ENCODE measurements at places on chromosomes 7 and 10.

GRCh38 chr7:115678086-115678982 is 352.2 kb downstream of the TFEC start:
- no peak for DNase-seq

DNA sequence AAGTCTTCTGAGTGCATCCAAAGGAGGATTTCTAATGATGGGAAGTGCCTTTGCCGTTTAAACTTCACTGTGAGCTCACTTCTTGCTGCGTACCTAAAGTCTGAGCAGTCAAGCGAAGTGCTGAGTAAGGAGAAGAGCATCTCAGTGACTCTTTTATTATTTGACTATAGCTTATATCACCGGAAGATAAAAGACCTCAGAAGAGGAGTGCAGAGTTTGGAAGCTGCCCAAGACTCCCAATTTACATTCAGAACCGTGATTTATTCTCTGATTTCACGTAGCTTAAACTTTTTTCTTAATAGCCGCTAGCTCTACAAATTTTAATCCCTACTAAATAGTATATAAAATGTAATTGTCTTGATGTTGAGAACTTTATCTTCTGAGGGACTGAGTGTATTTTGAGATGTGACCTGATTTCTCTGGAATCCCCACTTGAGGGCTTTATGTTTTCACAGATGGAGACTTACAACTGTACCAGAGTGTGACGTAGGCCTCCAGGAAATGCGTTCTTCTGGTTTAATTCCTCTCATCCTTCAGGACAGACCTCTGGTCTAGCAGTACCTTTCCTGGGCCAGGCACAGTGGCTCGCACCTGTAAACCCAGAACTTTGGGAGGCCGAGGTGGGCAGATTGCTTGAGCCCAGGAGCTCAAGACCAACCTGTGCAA is 51.1 kb downstream of the CAMK1D start:
- no peak for DNase-seq

DNA sequence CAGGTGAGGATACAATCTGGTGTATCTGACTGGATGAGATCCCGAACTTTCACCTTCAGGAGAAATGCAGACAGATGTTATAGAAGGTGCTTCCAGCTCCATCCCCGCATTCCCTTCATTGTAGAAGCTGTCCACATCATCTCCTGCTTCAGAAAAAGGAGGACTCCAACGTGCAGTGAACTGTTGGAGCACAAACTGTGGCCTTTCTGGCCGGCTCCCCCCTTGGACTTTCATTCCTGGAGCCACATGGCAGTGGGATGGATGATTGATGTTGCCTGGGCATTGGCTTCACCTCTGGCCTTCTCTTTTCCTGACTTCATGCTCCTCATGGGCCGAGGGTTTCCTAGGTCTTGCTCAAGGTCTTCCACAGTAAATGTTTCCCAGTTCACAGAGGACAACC is 29.6 kb upstream of the ZNF273 start:
- no peak for DNase-seq

GRCh38 chr10:77062381-77062780 is 575.2 kb downstream of the KCNMA1 start:
- DNase-seq = no peak

- no peak for DNase-seq
Observed at GRCh38 chr10:77297393-77297739, 340.2 kb downstream of the KCNMA1 start.

- no peak for DNase-seq
Observed at GRCh38 chr10:122124808-122125207, 135.8 kb downstream of the TACC2 start.

DNA sequence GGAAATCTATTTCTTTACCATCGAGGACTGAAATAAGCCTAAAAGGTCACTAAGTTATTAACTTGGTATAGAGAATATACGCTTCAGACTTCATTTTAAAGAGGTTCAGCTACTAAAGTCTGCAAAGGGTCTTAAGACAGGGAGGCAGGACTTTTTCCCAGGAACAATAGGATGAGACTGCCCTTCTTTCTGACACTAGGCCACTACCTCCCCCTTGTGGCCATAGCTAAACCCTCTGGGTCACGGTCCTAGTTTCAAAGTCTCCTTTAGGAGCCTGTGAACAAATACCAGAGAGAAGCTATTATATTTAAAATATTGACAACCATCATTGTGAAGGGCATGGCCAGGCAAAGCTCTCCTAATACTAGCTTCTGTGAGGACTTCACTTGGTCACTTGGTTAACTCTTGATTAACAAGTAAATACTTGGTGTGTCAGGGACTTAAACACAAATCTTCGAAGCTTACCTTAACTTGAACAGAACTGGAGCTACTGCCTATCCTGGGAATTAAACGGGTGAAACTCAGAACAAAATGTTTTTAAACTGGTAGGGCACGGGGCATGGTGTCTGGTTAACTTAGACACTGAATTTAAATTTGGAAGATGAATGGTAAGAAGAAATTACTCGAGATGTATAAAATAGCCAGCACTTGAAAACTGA is 75.6 kb downstream of the CCDC6 start:
- peak; percentile 17 for DNase-seq

DNA sequence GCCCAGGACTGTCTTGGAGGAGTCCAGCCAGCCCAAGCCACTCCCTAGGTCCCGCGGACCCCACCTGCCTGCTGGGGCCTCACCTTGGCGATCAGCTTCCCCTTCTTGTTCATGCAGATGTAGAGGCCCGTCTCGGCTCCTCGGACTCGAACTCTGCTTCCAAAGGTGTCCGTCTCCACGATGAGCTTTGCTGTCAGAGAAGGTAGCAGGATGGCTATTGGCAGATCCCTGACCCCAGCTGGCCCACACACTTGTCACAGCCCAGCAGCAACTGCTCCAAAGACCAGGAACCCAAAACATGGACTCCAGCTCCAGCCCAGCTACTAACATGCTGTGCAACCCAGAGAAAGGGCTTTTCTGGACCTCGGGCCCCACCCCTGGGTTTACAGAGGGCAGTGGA is 4.5 kb downstream of the FGF8 start:
- DNase-seq = no peak

- DNase-seq = no peak
Observed at GRCh38 chr10:46236546-46236887, 50.3 kb upstream of the ANTXRL start.

DNA sequence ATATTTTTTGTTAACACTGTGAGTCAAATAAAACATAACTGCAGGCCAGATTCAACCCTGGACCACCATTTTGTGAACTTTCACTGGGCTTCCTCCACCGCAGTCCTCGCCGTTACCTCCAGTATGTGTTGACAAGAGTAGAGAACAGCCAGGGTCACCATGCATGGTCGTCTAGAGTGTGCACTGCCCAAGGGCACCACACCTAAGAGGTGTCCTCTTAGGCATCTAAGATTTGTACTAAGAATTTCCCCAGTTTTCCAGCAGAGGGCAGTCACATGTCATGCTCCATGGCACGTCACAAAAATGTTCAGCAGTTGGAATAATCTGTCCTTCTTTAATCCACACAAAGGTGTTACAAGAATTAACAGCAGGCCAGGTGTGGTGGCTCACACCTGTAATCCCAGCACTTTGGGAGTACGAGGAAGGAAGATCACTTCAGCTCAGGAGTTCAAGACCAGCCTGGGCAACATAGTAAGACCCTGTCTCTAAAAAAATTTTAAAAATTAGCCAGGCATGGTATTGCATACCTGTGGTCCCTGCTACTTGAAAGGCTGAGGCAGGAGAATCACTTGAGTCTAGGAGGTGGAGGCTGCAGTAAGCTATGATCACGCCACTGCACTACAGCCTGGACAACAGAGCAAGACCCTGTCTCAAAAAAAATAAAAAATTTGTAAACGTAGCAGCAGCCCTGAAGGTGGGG is 71.2 kb upstream of the FOXK1 start:
- DNase-seq = peak; percentile 43

DNA sequence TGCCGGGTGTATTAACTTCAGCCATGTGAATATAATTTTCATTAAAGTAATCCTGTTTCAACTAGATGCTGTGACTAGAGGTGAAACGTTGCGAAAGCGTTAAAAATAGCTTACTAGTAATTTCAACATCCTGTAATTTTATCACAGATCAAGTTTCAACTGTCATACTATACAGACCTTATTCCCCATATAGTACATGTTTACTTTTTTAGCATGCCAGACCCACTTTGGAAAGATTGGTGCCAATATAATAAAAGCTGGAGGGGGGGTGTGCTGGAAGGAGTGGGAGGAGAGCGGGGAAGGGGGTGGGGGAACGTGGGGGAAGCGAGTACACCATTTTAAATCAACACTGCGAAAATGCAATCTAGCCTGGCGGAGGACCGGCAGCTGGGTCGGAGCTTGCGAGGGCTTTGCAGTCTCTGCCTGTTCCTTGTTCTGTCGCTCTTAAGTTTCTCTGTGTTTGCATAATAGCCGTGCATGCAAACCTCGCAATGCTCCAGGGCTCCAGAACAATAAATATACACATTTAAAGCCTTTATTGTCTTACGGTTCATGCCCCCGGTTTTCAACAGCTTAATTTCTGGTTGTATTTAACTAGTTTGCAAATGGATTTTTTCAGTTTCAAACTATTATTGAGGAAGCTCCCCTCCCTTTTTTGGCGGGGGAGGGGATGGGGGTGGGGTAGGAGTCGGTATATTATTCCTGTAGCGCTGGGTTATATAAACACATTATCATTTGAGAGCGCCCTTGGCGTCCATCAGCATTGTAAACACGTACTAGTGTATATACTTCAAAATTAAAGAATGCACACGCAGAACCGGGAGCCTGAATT is 1.3 kb upstream of the ARID5B start:
- peak; percentile 49 for DNase-seq

DNA sequence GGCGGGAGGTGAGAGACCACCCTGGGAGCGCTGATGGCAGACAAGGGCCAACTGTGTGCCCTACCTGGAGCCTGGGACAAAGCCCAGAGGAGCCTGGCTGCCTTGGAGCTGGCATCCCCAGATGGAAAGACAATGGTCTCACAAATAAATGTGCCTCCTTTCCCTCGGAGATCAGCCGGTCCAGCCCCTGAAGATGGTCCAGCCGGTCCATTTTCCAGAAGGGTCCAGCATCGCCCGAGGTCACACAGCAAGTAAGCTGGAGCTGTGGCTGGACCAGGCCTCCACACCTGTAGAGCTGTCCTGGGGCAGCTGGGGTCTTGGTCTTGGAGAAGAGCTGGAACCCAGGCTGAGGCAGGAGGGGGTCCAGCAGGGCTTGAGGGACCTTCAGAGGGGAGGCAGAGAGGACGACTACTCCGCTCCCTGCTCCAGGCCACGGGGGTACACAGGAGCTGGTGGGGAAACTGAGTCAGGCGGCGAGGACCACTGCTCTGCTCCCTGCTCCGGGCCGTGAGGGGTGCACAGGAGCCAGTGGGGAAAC is 3.6 kb downstream of the ELFN1 start:
- DNase-seq = no peak

GRCh38 chr7:155276800-155277375 is 20.8 kb upstream of the INSIG1 start:
- no peak for DNase-seq

DNA sequence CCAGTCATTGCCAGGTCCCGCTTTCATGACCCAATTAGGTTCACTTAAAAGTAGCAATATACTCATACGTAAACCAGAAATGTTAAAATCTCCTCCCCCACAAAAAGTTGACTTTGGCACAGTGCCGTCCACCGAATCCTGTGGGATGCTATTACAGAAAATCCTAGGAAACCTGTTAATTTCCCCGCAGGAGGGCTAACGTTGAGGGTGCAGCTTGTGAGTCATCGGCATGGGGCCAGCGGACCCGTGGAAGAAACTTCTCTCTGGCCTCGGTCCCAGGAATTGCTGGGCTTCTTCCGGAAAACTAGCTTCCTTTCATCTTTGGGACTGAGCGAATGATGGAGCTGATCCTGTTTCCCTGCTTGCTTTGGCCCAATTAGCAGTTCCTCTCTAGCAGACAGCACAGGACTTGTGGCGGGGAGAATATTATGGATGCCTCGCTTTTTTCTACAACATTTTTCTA is 13.5 kb downstream of the CRYGN start:
- no peak for DNase-seq

DNA sequence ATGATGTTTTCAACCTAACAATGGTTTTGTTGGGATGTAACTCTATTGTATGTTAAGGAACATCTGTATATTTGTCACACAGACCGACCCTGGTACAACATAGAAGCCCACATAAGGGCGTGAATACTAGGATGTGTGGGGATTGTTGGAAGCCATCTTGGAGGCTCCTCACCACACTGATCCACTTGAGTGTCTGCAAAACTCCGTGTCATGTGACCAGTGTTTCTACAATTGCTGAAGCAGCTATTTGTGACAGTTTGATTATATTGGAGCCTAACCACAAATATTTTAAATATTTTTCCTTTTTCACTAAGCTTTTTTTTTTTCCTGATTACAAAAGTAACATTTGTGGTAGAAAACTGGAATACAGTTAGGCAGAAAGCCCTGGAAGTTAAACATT is 27.9 kb downstream of the RALA start:
- DNase-seq = no peak

- no peak for DNase-seq
Observed at GRCh38 chr10:102832987-102833386, 4.2 kb downstream of the CYP17A1 start.

- DNase-seq = no peak
Observed at GRCh38 chr10:123972481-123973401, 81.1 kb upstream of the CPXM2 start.

- no peak for DNase-seq
Observed at GRCh38 chr7:121139427-121139826, 150.9 kb downstream of the CPED1 start.

GRCh38 chr10:121862649-121863048 is 65.2 kb downstream of the ATE1 start:
- no peak for DNase-seq

DNA sequence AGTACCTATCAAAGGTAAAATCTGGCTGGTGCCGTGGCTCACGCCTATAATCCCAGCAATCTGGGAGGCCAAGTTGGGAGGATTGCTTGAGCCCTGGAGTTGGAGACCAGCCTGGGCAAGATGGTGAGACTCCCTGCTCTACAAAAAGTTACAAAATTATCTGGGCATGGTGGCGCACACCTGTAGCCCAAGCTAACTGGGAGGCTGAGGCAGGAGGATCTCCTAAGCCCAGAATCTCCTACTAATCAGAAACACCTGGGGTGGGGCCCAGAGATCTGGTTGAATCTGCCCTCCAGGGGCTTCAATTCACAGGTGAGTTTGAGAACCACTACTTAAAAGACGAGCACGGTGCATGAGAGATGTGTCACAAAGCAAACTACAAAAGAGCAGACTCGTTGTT is 2.4 kb downstream of the PLA2G12B start:
- DNase-seq = no peak

- DNase-seq = no peak
Observed at GRCh38 chr7:88922944-88923343, 127.4 kb upstream of the TEX47 start.

DNA sequence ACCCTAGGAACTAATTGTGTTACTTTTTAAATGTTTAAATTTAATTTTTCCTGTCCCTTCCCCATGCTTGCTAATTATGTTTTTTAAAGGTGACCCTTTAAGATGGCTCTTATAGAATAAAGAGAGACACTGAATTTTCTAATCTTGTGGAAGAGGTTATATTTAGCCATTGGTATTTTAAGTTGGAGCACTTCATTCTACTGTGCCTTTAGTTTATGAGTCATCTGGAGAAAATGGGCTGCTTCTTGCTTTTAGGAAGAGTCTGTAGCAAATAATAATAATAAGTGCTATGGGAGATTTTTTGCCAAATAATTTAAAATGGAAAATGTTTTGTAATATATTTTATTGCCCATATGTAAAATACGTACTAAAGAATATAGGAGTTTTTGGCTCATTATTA is 139.7 kb downstream of the ADK start:
- DNase-seq = no peak

Data from activated CD8-positive, alpha-beta memory T cell treated with anti-CD3 and anti-CD28 coated beads, Interleukin-2, amount 50 U/mL, for 4 hours (primary cell).